ENCODE measurements at places on chromosomes 11 and 22.
A peak's percentile ranks its signal among the peaks of the same experiment; 100 is the strongest.

DNA sequence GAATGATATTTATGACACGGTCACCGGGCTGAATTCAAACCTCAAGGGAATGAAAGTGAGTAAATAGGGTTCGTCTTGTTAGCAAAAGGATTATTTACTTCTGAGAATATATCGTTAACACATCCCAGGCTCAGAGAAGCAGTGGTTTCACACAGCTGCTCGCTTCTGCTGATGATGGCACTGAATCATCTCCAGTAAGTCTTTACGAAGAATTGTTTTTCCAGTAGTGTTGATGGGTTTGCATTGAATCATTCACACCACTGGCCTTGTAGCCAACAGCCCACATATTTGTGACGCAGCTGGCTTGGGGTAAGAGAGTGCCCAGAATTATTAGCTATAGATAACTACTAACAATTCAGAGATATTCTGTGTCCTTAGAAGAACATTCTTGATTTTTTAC, 236.3 kb downstream of the CADM1 start:
- DNase-seq, result no peak

- no peak for DNase-seq
Measured at GRCh38 chr11:111795334-111795985, 29.3 kb upstream of the PPP2R1B start.

GRCh38 chr11:113496026-113496651, 20.9 kb upstream of the DRD2 start:
- no peak for DNase-seq

- no peak for DNase-seq
Measured at GRCh38 chr11:109956124-109956793, 136.9 kb upstream of the ZC3H12C start.

GRCh38 chr11:115302946-115303703, 201.1 kb downstream of the CADM1 start:
- no peak for DNase-seq

- no peak for DNase-seq
Measured at GRCh38 chr11:124339396-124340141, 19.6 kb upstream of the OR8D2 start.

DNA sequence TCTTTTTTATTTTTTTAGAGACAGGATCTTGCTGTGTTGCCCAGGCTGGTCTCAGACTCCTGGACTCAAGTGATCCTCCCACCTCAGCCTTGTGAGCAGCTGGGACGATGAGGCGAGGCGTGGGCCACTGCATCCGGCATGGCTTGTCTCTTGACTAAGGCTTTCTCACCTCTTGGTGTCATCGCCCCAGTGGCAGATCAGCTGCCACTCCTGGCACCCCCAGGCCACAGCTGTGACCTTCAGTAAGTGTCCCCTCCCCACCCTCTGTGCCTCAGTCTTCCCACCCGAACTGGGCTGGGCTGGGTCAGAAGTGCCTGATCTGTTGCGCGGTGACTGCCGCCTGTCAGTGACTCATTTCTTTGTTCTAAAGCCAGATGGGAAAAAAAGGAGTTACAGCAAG, 3.6 kb downstream of the SYNGR1 start:
- DNase-seq, result no peak

DNA sequence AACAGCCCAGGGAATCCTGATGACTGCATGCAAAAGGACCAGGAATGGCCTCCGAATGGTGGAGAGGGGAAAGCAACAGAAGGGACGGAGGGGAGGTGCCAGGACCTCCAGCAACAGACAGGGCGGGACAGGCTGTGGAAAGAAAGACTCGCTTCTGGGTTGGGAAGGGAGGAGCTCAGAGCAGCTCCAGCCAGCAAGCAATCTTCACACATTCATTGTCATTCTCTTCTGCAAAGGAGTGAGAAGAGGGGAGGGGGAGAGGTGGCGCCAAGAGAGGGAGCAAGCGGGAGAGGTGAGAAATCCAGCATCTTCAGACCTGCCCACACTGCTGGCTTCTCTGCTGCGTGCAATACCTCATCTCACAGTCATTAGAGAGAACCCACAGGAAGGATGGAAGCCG, 509.0 kb downstream of the BUD13 start:
- no peak for DNase-seq

- DNase-seq, result no peak
Measured at GRCh38 chr22:44333847-44334635, 21.3 kb upstream of the SHISAL1 start.

GRCh38 chr11:29318134-29318845, 698.5 kb downstream of the KCNA4 start:
- DNase-seq, result no peak

DNA sequence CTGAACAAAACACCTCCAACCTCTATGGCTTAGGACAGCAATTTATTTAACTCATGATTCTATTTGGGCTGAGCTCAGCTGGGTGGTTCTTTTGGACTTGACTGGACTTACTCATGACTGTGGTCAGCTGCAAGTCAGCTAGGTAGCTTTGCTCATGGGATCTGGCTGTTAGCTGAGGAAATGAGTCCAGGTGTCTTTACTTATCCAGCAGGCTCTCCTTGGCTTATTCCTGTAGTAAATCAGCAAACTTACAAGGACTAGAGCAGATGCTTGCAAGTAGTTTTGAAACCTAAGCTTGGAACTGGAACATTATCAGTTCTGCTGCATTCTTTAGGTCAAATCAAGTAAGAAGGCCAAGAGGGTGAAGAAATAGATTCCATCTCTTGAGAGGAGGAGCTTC, 8.0 kb upstream of the HIKESHI start:
- no peak for DNase-seq

GRCh38 chr11:11622772-11623171, 967 bp upstream of the GALNT18 start:
- no peak for DNase-seq

GRCh38 chr22:20853236-20853660, 5.4 kb downstream of the PI4KA start:
- no peak for DNase-seq

DNA sequence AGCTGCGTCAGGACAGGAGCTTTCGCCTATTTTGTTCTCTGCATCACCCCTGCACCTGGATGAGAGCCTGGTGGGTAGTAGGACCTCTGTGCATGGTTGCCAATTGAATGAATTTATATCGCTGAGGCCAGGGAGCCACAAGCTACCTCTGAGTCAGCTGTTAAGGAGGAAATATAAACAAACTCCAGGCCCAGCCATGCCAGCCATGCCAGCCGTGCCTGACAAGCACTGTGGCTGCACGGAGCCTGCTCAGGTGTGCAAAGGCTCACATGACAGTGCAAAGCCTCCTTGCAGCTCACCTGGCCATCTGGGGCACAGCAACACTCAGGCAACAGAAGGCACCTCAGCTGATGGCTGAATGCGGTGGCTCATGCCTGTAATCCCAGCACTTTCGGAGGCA, 33.7 kb upstream of the LINC01488 start:
- DNase-seq, result no peak

- no peak for DNase-seq
Measured at GRCh38 chr22:47198801-47199251, 436.4 kb downstream of the TBC1D22A start.

DNA sequence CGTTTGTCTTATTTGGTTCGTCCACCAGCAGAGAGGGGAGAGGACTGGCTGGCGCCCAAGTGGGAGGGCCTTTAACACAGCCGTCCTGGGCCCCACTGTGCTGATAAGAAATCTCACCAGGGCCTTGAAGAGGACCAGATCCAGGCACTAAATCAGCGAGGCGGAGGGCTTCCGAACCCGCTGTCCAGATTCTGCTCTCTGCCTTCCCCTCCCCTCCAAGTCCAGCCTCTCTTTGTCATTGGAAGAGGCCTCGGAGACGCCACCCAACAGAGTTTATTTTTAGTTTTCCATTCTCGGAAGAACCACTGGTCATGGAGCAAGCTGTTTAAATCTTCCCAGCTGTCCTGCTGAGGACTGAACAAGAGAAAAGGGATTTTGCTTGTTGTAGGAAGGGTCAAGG, 9.3 kb upstream of the FXYD6 start:
- no peak for DNase-seq

GRCh38 chr11:6237266-6237665, 1.6 kb upstream of the CNGA4 start:
- no peak for DNase-seq

DNA sequence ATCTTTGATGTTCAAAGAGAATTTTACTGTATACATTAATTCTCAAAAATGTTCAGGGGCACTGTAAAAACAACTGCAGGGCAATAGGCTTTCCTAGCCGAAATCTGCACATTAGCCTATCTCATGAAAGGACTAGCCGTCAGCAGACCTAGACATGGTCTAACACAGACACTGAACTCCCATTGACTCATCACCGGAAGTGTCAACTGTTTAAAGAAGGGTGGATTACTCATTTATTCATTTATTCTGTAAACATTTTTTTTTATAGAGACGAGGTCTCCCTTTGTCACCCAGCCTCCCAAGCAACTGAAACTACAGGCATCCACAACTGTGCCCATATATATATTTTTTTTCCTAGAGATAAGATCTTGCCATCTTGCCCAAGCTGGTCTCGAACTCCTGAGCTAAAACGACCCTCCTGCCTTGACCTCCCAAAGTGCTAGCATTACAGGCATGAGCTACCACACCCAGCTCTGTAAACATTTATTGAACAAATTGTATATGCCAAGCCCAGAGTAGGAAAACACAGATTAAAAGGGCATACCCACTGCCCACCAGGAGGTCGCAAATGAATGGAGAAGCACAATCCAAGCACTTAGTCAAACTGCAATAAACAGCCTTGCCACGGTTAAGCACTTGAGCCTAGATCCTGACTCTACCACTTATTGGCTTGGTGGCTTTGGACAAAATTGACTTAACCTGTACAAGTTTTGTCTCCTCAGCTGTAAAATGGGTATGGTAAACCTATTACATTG, 26.6 kb downstream of the RAB30 start:
- no peak for DNase-seq

- DNase-seq, result no peak
Measured at GRCh38 chr11:11467312-11467711, 114.3 kb upstream of the CSNK2A3 start.

DNA sequence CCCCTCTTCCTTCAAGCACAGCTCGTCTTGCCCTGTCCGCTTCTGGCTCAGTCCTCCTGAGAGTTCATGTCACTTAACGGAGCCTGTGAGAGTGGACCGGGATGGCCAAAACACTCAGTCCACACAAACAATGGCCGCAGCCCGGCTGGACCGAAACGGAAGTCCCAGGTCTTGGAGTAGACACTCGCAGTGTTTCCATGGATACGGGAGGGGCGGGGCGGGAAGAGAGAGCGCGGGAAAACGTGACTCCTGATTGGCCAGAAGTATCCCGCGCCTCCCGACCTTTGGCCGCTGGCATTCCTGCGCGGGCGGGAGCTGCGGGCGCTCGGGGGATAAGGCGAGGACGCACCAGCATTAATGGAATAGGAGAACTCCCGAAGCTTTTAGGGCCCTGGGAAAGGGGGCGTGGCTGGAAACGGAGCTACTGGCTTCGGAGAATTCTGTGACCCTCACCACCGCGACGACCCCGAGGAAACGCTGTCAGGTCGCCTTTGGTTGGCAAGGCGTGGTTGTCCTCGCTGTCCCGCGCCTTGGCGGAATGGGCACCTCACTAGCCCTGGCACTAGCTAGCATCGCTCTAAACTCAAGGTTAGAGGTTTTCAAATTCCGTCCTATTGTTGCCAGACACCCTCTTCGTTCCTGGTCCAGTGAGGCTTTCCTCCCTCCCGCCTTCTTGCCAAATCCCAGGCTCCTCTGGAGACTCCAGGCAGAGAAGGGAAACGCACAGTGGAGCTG, at the start of the genes NLRP14 and ZNF214:
Gene NLRP14, plus strand, starts transcription at position 297 of the 735 bp plus-strand sequence. CDS start 18,108 bp downstream, outside the sequence.
Gene ZNF214, minus strand, starts transcription at position 164 of the 735 bp plus-strand sequence. CDS start 17,511 bp downstream, outside the sequence.
- peak; percentile 2 for DNase-seq

DNA sequence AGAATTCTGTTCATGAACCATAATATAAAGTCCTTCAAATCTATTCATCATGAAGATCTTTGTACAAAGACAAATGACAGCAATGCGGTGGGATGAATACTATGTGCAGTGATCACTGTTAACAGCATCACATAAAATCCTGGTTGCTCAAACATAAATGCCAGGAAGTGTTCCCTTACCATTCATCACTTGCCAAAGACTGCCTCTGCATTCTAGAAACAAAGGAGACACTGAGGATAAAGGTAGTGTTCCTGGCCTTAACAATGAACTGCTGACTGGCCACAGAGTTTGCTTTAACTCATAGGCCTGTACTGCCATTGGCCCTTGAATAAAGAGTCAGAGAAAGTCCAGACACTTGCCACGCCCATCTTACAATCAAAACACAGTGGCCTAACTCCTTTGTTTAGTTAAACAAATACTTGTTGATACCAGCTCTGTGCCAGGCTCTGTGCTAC, 29.5 kb downstream of the C2CD3 start:
- DNase-seq, result no peak

GRCh38 chr11:2673250-2673610, 26.6 kb downstream of the KCNQ1OT1 start:
- no peak for DNase-seq

DNA sequence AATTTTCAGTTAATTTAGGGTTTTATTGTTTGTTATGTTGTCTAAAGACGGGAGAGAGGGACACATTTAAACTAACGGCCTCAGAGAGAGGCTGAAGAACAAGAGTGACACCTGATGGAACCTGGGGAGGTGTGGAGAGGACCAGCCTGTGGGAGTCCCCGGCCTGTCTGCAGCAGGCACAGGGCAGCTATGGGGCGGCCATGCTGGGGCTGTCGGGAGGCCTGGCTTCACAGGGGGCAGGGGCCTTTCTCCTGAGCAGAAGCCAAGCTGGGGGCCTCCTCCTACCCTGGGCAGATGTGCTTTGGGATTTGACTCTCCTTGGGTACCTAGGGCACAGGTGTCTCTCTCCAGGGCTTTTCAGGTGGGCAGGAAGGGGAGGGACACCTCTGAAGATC, 21.9 kb downstream of the RELT start:
- DNase-seq, result no peak

- no peak for DNase-seq
Measured at GRCh38 chr22:23755711-23756110, 1.5 kb upstream of the VPREB3 start.

- DNase-seq, result no peak
Measured at GRCh38 chr22:45422237-45422983, 8.9 kb downstream of the RIBC2 start.

GRCh38 chr22:27879923-27880322, 39.1 kb downstream of the PITPNB start:
- DNase-seq, result peak; percentile 20

GRCh38 chr11:82854242-82854641, 46.0 kb downstream of the PRCP start:
- DNase-seq, result no peak

- DNase-seq, result no peak
Measured at GRCh38 chr11:128394431-128395089, 192.8 kb downstream of the ETS1 start.

DNA sequence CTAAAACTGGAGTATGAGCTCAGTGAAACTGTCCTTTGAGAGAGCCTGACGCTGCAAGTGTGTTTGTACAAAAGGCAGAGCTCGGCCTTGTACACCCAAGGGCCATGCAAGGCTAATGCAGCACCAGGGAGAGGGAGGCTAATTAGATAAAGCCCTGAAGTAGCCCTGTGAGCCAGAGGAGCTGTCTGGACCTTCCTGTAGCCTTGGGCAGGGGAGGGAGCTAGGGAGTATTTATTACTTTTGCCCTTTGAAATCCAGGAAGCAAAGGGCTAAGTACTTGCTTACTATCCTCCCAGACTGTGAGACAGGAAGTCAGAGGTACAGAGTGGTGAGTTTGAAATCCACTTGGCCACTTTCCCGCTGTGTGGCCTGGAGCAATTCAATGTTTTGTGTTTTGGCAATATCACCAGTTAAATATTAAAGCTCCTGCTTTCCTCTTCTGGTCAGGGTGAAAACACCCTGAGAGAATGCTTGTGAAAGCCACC, 10.2 kb upstream of the LDHA start:
- DNase-seq, result no peak

GRCh38 chr11:118194835-118195627, 18.6 kb upstream of the SCN2B start:
- no peak for DNase-seq
